Kidney tubule cell (primary cell): ENCODE measurements at places on chromosomes 16 and 17.
A peak's percentile ranks its signal among the peaks of the same experiment; 100 is the strongest.

GRCh38 chr17:8487743-8488142, 52.1 kb downstream of the NDEL1 start:
- no peak for DNase-seq

DNA sequence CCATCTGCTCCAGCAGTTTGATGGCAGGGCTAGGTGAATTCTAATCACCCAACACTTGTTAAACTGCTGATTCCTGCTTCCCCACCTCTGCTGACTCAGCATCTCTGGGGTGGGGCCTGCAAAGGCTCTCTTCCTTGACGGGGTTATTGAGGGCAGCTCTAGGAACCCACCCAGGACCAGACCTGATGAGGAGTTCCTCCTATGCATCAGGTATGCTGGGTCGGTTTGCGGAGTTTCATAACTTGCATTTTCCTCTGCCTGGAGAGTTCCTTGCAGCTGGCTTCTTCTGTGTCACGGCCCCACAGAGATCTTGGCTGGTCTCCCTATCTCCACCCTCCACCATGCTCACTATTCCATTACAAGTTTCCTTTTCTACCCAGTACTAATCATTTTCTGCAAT, 93.4 kb upstream of the CCL2 start:
- no peak for DNase-seq

DNA sequence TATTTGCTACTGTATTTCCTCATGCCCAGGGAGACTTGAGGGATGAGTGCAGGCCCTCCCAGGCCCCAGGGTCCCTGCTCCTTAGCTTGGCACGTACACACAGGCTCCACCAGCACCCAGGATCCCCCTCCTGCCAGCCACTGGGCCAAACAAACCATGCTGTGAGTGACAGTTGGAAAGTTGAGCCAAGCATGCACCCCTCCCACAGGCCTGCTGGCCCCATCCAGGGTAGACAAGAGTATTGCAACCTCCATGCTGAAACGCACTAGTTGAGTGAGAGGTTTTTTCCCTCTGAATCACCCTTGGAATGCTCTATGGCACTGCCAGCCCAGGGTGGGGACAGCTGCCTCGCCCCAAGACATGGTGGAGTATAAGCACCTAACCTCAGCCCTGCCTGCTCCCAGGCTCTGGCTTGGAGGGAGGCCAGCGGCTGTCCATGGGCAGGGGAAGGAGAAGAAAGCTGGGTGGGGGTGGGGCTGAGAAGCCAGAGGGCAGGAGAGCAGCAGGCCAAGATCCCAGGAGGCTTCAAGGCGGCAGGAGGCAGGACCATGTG, 49.6 kb downstream of the PITPNM3 start:
- DNase-seq, result peak; percentile 88

DNA sequence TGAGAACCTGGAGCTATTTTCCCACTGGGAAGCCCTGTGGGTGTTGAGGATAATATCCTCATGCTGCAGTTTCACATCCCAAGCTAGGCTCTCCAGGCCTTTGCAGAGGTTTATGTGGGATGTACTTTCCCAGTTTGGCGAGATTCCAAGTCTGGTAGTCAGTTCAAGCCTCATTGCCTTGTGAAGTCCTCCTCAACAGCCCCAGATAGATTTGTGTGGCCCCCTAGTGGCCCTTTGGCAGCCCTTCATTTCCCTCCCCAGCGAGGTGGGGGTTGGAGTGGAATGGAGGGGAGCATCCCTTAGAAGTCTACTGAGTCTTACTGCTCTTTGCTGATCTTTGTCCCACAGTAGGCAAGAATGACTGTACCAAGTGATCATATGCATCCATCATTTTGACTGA, 137.9 kb downstream of the CDH11 start:
- DNase-seq, result peak; percentile 75

GRCh38 chr16:50942143-50942542, 200.3 kb downstream of the CYLD start:
- DNase-seq, result no peak

- no peak for DNase-seq
These were observed 11.0 kb upstream of the ITGB3 start for GRCh38 chr17:47242648-47243047.

DNA sequence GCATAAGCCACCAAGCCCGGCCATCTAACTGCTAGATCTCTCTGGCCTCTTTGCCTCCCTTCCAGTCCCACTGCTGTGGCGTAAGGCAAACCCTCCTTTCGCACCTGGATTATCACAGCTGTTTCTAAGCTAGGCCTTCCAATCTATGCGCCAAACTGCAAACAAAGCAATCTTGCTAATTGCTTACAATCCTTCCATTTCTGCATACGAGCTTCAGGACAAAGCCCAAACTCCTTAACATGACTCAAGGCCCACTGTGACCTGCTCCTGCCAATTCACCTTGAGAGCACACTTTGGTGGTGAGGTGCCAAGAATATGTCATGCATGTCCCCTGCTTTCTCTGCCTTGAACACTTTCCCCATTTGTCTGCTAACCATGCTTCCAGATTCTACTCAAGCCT, 6.0 kb upstream of the ARL5C start:
- DNase-seq, result no peak

DNA sequence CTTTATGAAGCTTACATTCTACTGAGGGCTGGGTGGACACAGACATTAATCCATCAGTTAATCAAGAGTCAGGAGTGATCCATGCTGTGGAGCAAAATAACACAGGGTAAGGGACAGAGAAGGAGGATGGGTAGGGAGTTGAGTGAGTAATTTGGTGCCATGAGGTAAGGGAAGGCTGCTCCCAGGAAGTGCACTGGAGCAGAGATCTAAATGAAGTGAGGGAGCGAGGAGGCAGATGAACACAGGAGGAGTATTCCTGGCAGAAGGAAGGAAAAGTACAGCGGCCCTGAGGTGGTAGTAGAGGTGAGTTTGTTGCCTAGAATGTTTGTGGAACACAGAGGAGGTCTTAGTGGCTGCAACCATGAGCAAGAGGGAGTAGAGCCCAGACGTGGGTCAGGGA, 34.8 kb downstream of the ASIC2 start:
- DNase-seq, result peak; percentile 65

GRCh38 chr17:43092901-43093300, 32.3 kb downstream of the BRCA1 start:
- no peak for DNase-seq

GRCh38 chr17:27940503-27941428, 47.6 kb upstream of the LYRM9 start:
- no peak for DNase-seq

GRCh38 chr16:83713597-83713996, 94.2 kb upstream of the HSBP1 start:
- peak; percentile 60 for DNase-seq

- no peak for DNase-seq
These were observed 123.2 kb downstream of the CPPED1 start for GRCh38 chr16:12680531-12680930.

DNA sequence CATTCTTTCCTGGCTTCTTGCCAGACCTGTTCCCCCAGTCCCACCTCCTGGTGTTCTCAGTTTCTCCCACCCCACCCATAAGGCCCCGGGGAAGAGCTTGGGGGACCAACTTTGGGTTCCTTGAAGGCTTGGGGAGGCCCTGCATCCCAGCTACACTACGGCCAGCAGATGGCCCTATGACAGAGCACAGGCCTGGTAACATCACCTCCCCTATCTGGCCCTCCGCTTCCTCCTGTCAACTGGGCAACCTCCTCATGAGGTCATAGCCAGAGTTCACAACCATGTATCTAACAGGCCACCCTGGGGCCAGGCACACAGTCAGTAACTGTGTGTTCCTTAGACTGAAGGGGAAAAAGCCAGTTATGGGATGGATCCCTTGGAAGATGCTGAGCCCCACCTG, 31.4 kb downstream of the MYO15A start:
- DNase-seq, result peak; percentile 15

DNA sequence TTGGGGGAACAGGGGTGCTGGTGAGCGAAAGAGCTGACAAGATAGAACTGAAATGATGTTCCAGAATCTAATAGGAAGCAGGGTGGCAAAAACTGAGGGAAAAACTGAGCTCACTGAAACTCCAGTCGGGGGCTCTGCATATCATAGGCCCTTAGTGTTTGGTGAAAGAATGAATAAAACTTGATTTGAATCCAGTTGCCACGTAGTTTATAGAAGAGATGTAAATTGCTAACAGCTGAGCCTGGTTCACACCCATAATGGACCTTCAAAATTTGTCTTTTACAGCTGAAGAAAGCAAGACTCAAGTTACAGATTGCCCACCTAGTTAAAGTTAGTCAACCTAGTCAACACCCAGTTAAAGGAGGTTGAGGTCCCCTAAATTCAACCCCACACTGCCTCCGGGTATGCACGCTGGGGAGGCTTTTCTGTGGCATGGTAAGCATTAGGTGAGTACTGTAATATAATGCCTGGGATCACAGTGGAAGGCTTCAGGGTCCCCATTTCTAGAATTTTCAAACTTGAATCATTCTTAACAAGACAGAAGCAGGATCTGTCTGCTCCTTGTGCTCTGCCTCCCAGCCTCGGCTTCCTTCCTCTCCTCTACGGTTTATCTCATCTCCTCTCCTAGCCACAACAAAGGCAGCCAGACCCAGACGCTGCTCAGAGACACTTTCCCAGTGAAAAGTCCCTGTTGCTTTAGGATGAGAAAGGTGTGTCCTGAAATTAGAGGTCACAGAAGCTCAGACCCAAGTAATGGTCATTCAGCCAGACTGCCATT, 26.9 kb upstream of the SUPT4H1 start:
- no peak for DNase-seq

DNA sequence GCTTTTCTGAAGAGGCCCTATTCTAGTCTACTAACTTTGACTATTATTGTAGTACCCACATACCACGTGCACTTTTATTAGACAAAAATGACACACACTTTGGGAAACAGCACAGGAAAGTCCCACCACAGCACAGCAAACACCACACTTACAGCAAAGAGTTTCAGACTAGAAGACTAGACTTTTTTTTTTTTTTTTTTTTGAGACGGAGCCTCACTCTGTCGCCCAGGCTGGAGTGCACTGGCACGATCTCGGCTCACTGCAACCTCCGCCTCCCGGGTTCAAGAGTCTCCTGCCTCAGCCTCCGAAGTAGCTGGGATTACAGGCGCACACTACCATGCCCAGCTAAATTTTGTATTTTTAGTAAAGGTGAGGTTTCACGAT, 20.1 kb downstream of the YWHAE start:
- no peak for DNase-seq

GRCh38 chr16:81526935-81527334, 82.3 kb downstream of the CMIP start:
- peak; percentile 34 for DNase-seq

GRCh38 chr16:47142486-47142820, 1.3 kb downstream of the NETO2 start:
- DNase-seq, result peak; percentile 21

GRCh38 chr17:2500446-2500845, 11.2 kb downstream of the METTL16 start:
- peak; percentile 59 for DNase-seq

- no peak for DNase-seq
These were observed 241.4 kb upstream of the DYNLRB2 start for GRCh38 chr16:80299416-80299815.

GRCh38 chr17:77716289-77716926, 242.1 kb upstream of the TNRC6C start:
- DNase-seq, result no peak

- DNase-seq, result no peak
These were observed 45.4 kb downstream of the CHD9 start for GRCh38 chr16:53100131-53100748.

- DNase-seq, result peak; percentile 69
These were observed 299.3 kb downstream of the SOX9 start for GRCh38 chr17:72419866-72420774.

- peak; percentile 76 for DNase-seq
These were observed 1.7 kb upstream of the ANKRD13B start for GRCh38 chr17:29591146-29591736.

- no peak for DNase-seq
These were observed 76.0 kb downstream of the CLEC16A start for GRCh38 chr16:11020388-11020787.

- DNase-seq, result no peak
These were observed 86.7 kb downstream of the IRX5 start for GRCh38 chr16:55017321-55017720.

DNA sequence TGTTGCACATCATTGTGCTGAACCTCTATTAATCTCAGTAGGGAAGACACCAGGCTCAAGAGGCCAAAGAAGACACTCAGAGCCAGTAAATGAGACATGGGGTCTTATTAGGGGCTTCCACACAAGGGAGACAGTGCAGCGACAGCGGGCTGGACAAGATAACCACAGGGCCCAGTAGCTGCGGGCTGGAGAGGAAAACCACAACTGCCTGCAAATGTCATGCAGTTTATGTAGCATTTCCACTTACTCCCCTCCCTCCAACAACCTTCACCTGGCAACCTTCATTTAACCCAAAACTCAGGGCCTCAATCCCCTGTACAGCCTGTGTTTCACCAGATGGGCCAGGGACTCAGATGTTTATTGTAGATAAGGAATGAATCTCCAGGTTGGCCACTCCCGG, 185.6 kb downstream of the UTP18 start:
- DNase-seq, result no peak

GRCh38 chr16:4591191-4591590, 23.5 kb downstream of the UBALD1 start:
- DNase-seq, result no peak

GRCh38 chr16:76318565-76318964, 41.4 kb downstream of the CNTNAP4 start:
- no peak for DNase-seq
